ENCODE measurements at places on chromosomes 11 and 22. TPM values are rescaled to one million over a fixed set of nuclear protein-coding genes. Genes with fewer than 3 reads are reported as not detected.

FADS3 gene
- total RNA-seq = 71.2 TPM

HPS4 gene
- 27.9 TPM for total RNA-seq

WNT11 gene
- total RNA-seq = not detected

KLHDC7B gene
- total RNA-seq = not detected

MOGAT2 gene
- total RNA-seq = not detected

VSIG10L2 gene
- not detected for total RNA-seq

KRTAP5-11 gene
- not detected for total RNA-seq

Data from epithelial cell of alveolus of lung (primary cell).